ENCODE measurements at places on chromosomes 11 and 22.
A peak's percentile ranks its signal among the peaks of the same experiment; 100 is the strongest.

DNA sequence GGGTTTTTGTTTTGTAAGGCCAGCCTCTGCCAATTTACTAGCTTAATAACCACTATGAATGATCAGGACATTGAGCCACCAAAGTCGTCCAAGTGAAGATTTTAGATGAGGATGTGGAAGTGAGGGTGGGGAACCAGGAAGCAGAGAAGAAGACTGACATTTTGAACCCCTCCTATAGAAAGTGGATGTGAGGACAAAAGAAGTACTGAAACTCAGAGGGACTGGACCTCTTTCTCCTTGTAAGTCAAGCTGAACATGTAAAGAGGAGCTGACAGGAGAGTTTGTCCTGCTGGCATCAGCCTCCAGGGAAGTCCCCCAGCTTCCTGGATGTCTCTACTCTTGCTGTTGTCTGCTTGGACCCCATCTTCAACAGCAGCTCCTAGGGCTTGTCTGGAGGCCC lies 338.2 kb upstream of the NCAM1 start:
- no peak for DNase-seq

DNA sequence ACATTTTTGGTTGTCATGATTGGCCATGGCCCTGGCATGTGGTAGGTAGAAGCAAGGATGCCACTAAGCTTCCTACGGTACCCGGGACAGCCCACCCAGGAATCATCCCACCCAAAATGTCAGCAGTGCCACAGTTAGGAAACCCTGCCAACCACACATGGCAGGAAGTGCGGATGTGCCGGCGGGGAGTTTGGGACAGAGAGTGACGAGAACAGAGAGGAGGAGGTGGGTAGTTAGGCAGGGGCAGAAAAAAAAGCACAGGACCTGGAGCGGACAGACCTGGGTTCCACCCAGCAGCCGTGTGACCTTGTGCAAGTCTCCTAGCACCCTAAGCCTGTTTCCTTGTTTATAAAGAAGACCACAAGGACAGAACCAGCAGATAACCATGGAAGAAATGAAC lies 3.3 kb downstream of the SPI1 start:
- DNase-seq = no peak

DNA sequence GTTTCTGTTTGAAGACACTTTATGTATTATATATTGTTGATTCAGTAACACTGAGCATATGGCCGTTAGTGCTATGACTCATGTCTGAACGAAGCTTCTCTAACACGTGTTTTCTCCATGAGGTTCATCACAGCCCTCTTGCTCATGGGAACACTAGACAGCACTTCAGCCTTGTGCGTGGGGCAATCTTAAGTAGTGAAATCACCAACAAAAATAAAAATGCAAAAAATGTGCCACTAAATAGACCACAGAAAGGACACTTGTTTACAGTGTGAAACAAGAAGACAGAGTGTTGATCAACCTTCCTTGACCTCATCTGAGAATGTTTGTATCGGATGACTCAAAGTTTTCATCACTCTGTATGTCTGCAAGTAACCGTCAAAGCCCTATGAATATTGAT lies 94.5 kb downstream of the FDX1 start:
- DNase-seq = no peak

- DNase-seq = no peak
Measured at GRCh38 chr11:36763187-36763586, 165.2 kb upstream of the RAG2 start.

DNA sequence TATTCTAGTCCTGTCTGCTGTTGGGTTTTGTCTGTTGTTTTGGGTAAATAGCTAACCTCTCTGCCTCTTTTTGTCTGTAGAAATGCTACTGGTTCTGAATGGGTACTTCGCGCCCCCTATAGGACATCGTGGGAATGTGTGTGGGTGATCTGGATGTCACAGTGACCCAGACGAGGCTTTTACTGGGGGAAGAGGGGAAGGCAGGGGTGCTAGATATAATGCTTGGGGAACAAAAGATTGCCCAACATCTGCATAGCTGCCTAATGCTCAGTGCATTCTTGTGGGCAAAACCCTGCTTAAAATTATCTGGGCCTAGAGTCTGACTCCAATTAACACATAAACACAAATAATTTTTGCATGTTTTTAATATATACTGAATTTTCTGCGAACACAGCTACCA lies 57.7 kb downstream of the BMAL1 start:
- peak; percentile 68 for DNase-seq

- DNase-seq = no peak
Measured at GRCh38 chr11:35735411-35735810, 72.8 kb downstream of the TRIM44 start.

DNA sequence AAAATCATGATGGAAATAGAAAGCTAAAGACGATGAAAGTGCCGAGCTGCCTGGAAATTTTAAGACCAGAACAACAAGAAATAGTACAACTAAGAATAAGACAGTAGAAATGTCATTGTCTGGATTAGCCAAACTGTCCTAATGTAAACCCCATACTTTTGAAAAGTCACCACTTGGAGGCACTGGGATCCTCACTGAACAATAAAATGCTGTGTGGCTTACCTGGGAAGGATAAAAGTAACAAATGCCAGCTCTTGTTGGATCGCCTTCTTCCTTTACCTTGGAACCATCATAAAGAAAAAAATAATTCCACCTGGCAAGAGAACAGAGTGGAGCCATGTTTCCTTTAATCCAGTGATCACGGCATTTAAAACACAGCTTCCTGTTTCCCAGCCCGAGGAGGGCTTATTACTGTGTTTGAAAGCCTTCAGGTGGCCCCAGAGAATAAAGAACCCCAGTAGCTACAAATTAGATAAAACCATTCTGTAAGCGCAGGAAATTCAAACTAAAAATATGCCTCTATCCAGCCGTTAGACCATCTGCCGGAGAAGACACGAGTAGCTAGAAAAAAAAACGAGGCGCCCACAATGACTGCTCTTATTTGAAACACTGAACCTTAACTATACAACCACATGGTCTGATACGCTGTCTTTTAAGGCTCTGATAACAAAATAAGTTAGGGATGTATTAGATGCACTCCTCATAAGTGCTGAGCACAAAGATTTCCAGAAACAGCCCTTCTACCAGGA lies 4.4 kb downstream of the HPS4 start:
- DNase-seq = no peak

DNA sequence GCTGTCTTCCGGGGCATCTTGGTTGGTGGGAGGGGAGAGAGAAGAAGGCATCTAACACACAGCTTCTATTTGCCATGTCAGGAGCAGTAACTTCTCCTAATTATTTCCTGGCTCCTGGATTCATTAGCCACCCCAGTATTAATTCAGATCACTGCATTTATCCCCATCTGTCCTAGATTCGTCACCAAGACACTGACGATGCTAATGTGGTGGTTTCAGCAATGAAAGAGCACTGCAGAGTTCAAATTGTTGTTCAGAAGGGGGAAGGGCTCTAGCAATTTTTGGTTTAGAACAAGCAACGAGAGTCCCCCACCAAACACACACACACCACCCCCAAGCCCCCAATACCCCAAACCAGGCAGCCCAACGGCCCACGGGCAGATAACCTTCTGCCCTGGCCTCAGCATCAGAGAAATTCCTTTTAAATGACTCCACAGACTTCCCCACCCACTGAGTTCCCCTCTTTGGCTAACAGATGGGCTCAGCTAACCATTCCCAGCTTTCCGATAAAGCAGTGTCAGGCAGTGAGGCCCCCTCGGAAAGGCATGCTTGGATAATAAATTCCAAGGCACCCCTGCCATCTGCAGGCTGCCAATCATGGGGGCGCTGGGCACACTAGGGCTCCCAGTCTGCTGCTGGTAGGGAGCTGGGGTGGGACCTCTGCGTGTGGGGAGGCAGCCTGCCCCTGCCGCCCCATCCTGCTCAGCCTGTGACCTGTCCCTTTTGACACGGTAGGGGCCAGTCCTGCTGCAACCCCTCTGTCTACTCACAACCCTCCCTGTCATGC lies 453.5 kb downstream of the MIAT start:
- DNase-seq = peak; percentile 92

DNA sequence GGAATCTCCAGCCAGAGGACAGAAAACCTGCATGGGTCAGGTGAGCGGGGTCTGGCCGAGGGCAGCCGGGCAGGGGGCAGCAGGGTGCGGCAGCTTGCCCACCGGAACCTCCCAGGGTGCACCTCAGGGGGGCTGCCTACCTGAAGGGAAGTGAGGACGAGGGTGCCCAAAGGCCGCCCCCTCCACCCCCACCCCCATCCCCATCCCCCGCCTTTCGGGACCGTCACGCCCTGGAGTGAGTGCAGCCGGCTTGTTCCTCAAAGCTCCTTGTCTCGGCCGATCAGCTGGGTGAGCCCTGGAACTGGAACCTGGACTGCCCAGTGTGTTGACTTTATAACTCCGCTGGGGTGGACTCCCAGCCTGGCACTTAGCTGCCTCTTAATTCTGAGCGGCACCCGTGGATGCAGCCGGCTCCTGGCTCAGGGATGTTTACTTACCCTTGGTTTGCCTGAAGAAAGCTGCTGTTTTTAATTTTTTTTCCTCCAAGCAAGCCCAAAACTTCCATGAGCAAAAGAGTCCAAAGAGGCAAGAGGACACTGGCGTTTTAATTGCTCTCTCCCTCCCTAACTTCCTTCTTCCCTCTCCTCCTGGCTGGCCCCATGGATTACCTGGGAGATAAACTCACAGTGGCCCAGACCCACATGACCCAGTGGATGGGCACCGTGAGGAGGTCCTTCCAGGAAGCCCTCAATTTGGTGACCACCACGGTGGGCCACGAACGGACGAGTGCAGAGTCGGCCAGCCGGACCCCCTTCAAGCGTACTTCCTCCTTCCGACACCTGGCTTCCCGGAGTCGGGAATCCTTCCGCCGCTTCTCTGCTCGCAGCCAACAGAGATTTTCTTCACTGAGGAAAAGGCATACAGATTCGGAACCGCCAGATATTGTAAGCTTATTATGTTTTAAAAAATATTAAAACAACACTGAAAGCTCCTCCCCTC lies 87.8 kb upstream of the CRYBB3 start:
- no peak for DNase-seq

Measured in Daoy (cell line).